ENCODE measurements at places on chromosomes 2 and 18. TPM values are rescaled to one million over a fixed set of nuclear protein-coding genes. Genes with fewer than 3 reads are reported as not detected.

CRYBA2 gene
- total RNA-seq = not detected

TMEM169 gene
- 0.40 TPM for total RNA-seq

C2orf92 gene
- 1.6 TPM for total RNA-seq

RTP5 gene
- total RNA-seq = not detected

SERPINB10 gene
- total RNA-seq = 0.13 TPM

CASP10 gene
- 8.7 TPM for total RNA-seq

ZNF396 gene
- 3.0 TPM for total RNA-seq

B3GNT2 gene
- 21.4 TPM for total RNA-seq

CRYGC gene
- not detected for total RNA-seq

GCFC2 gene
- 15.7 TPM for total RNA-seq

IL1F10 gene
- total RNA-seq = not detected

LYPD6B gene
- not detected for total RNA-seq

CENPO gene
- total RNA-seq = 15.1 TPM

CFC1 gene
- total RNA-seq = not detected

IL1RL2 gene
- total RNA-seq = 2.2 TPM

ITGA6 gene
- total RNA-seq = 5.7 TPM

SPATA3 gene
- total RNA-seq = not detected

TPO gene
- not detected for total RNA-seq

NOTO gene
- total RNA-seq = not detected

SLC16A14 gene
- 6.2 TPM for total RNA-seq

GPR45 gene
- not detected for total RNA-seq

SPC25 gene
- total RNA-seq = 3.9 TPM

CXCR1 gene
- not detected for total RNA-seq

CLEC4F gene
- not detected for total RNA-seq

CPS1 gene
- 19.1 TPM for total RNA-seq

ASPRV1 gene
- total RNA-seq = 0.31 TPM

PLA2R1 gene
- total RNA-seq = 50.0 TPM

TTC27 gene
- total RNA-seq = 24.0 TPM

TLX2 gene
- total RNA-seq = 0.06 TPM

MTCL1 gene
- 11.9 TPM for total RNA-seq

ZNF385B gene
- total RNA-seq = not detected

TEKT4 gene
- not detected for total RNA-seq

ADCYAP1 gene
- total RNA-seq = 0.53 TPM

UGT1A4 gene
- not detected for total RNA-seq

TTL gene
- total RNA-seq = 39.2 TPM

HRH4 gene
- total RNA-seq = 0.06 TPM

ICA1L gene
- total RNA-seq = 3.6 TPM

CFAP65 gene
- not detected for total RNA-seq

SH3BP4 gene
- 16.6 TPM for total RNA-seq

ONECUT2 gene
- under 0.01 TPM for total RNA-seq

CIB4 gene
- total RNA-seq = not detected

GDF7 gene
- 1.3 TPM for total RNA-seq

CNTNAP5 gene
- total RNA-seq = not detected

EMILIN2 gene
- total RNA-seq = 10.3 TPM

OR6B2 gene
- total RNA-seq = not detected

CYS1 gene
- 2.0 TPM for total RNA-seq

AQP12B gene
- not detected for total RNA-seq

HOXD13 gene
- total RNA-seq = not detected

HOXD8 gene
- total RNA-seq = 0.06 TPM

PLEKHH2 gene
- 1.9 TPM for total RNA-seq

POTEI gene
- total RNA-seq = not detected

C2orf80 gene
- not detected for total RNA-seq

GAL3ST2 gene
- not detected for total RNA-seq

C2orf78 gene
- total RNA-seq = not detected

TUBB8B gene
- total RNA-seq = not detected

MAPRE2 gene
- total RNA-seq = 36.8 TPM

PDCD1 gene
- not detected for total RNA-seq

PSTPIP2 gene
- 2.7 TPM for total RNA-seq

CNGA3 gene
- total RNA-seq = 0.13 TPM
